ENCODE measurements at places on chromosomes 6 and 20. TPM values are rescaled to one million over a fixed set of nuclear protein-coding genes. Genes with fewer than 3 reads are reported as not detected.

The CAGE1 gene
- total RNA-seq, result not detected

DNA sequence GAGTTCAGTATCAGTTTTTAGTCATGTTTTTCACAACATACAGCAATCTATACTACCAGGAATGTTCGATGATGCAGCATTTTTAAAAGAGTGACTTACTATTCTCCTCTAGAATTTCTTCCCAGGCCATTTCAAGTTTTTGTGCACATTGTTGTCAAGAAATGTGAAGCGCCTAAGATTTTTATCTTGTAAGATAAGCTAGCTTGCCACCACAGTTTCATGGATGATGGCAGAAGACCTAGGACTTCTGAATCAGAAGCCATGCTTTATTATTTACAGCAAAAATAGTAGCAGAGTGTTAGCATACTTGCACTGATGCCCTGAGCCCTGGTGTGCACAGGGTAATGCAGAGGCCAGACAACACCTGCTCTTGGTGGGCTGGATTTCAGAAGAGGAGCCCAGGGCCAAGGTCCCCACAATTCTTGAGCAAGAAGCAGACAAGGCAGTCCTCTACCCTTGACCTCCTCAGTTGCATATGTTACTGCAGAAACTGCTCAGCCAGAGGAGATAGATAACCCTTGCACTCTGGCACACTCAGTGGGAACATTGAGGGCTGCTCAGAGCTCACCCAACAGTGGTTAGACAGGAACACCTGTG, 99.2 kb downstream of the QKI start:
- no peak for DNase-seq

GRCh38 chr20:15613530-15613929, 959.7 kb downstream of the KIF16B start:
- no peak for DNase-seq

- DNase-seq, result no peak
Observed at GRCh38 chr20:55135923-55136322, 660.5 kb downstream of the DOK5 start.
